Kidney capillary endothelial cell (primary cell): ENCODE measurements at places on chromosomes 5 and 9.

DNA sequence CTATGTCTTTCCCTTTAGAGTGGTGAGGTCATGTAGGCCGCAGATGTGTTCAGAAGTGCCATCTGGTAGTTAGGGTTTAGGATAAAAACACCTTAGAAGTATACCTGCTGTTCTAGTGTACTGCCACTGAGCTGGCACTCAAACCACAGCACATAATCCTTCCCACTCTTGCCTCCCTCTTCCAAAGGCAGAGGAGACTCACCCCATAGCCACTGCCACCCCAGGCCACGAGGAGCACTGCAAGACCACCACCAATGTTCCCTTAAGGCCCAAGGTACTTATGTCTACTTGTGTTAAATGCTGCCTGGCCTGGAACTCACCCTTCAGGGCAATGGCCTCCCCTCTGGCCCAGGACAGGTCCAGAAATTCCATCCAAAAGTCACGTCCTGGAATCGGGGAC, 379.5 kb upstream of the EDIL3 start:
- DNase-seq = no peak

DNA sequence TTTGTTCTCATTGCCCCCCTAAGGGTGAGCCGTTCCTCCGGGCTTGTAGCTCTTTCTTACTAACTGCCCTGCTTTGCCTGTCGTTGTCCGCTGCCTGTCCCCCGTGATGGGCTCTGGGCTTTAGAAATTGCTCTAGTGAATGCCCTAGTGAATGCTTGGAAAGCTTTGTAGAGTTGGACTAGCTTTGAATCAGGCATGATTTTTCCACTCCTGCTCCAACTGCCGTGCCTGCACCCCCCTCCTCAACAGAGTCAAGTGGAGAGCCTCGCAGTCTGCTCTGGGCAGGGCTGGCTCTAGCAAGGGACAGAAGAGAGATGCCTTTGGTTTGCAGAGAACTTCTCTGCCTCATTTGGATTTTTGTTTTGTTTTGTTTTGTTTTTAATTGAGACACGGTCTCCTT, 46.8 kb upstream of the DAB2IP start:
- DNase-seq = no peak

GRCh38 chr9:88880199-88880598, 111.1 kb upstream of the S1PR3 start:
- DNase-seq = no peak

DNA sequence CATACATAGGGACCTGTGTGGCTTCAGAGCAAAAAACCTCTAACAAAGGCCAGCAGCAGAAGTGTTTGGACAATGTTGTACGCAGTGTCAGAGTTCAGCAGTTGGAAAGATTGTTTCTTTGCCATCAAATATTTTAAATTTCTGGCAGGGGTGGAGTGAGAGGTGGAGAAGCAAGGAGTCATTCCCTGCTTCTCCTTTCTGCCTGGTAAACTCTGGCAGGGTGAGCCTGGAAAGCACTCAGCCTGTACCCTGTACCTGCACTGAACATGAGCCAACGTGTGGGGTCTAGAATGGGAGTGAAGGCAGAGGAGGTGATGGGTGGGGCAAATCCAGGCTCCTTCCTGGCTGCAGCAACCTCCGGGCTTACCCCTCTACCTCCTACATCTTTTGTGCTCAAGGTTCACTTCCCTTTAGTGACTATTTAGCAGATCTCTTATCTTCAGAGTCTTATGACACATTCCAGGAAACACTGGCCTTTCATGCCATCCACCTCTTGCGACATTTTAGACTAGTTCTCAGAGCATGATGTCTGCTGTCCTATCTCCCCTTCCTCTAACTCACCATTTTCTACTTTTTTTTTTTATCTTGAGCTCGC, 445.0 kb upstream of the PIK3R1 start:
- no peak for DNase-seq

GRCh38 chr9:5902377-5902776, 11.7 kb downstream of the MLANA start:
- no peak for DNase-seq

- DNase-seq = no peak
Observed at GRCh38 chr9:30757723-30758122, 1626.7 kb upstream of the ACO1 start.
